ENCODE measurements at places on chromosomes 12 and 14. TPM values are rescaled to one million over a fixed set of nuclear protein-coding genes. Genes with fewer than 3 reads are reported as not detected.

FAR2 gene
- 3.1 TPM for total RNA-seq

GRCh38 chr14:73786636-73787485, 64.8 kb upstream of the PTGR2 start:
- H3K27ac ChIP-seq = peak overlapping the region; percentile 99
- no peaks in the 10 kb centered on the region for H3K27me3 ChIP-seq
- peaks cover 4% of the 10 kb centered on the region for H3K36me3 ChIP-seq

DNA sequence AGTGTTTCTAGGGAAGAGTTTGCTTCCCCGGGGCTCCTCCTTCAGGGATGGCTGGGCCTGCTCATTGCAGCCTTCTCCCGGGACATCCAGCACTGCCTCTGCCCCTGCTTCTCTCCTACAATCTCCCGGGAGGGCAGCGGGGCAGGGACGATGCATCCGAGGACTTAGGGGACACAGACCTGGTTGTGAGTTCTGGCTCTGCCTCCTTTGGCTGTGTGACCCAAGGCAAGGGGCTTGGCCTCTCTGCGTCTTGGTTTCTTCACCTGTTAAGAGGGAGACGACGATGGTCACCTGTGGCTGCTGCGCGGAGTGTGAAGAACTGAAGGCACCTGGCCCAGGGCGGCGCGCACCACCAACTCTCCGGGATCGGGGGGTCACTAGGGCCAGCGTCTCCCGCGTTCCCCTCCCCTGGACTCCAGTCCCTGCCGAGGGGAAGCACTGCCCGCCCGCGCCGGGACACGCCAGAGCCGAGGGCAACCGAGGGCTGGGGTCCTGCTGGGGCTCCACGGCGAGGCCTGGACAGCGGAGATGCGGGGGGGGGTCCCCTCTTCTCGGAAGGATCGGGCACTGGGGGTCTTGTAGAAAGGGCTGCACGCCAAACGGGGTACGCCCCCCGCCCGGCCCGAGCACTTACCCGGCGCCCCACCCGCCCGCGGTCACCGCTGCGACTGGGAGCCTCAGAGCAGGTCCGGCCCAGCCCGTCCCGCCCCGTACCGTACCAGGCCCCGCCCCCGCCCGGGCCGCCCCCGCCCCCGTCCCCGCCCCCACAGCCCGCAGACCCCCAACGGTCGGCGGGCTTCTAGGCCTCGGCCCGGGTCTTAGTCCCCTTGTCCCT, at the start of gene HVCN1:
Gene HVCN1, minus strand, starts transcription at position 670 of the 835 bp plus-strand sequence. CDS start 5,870 bp downstream, outside the sequence.
- peak; percentile 57 for DNase-seq
- H3K4me1 ChIP-seq = peaks cover 13% of the 10 kb centered on the region
- H3K36me3 ChIP-seq = no peaks in the 10 kb centered on the region
- peak within 1 kb of the TSS; percentile 82 for H3K4me3 ChIP-seq

- H3K4me3 ChIP-seq = no peak overlapping the region
- H3K27ac ChIP-seq = no peak overlapping the region
- H3K4me1 ChIP-seq = no peaks in the 10 kb centered on the region
- no peak for DNase-seq
- H3K36me3 ChIP-seq = no peaks in the 10 kb centered on the region
These were observed 200.6 kb upstream of the STXBP6 start for GRCh38 chr14:25250516-25250915.
